Kidney capillary endothelial cell (primary cell): ENCODE measurements at places on chromosomes 2 and 18.

DNA sequence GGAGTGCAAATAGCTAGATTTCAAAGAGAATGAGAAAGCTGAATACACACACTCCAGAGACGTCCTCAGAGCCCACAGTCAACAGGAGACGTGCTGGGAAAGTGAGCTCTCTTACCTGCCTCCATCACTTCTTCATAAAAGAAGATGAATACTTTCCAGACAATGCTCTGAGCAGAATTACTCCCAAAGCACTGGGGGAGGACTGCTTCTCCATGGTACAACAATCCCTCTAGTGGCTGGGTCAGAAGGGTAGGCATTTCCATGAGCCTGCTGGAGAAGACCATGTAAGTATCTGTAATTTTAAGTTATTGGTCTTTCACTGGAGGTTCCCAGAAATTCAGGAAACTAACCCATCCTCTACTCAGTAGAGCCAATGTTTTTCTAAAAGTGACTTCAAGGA is 190.3 kb downstream of the RBM43 start:
- DNase-seq, result no peak

GRCh38 chr18:29726646-29727045 is 1315.9 kb downstream of the DSC3 start:
- DNase-seq, result no peak

DNA sequence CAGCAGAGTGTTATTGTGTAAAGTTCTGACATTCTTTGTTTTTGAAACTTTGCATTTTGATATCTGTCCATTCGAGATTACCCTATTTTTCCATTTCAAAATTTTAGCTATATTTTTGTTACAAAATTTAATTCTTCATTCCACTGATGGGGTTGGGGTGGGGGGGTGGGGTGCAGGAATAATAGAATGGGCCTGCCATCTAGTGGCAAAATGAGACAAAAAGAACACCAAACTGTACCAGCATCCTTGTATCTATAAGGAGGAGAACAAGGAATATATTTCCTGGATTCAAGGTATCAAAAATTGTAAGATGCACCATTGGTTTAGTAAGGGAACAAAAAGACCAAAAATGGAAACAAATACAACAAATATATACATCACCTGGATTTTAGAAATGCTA is 27.9 kb upstream of the TTR start:
- DNase-seq, result no peak

DNA sequence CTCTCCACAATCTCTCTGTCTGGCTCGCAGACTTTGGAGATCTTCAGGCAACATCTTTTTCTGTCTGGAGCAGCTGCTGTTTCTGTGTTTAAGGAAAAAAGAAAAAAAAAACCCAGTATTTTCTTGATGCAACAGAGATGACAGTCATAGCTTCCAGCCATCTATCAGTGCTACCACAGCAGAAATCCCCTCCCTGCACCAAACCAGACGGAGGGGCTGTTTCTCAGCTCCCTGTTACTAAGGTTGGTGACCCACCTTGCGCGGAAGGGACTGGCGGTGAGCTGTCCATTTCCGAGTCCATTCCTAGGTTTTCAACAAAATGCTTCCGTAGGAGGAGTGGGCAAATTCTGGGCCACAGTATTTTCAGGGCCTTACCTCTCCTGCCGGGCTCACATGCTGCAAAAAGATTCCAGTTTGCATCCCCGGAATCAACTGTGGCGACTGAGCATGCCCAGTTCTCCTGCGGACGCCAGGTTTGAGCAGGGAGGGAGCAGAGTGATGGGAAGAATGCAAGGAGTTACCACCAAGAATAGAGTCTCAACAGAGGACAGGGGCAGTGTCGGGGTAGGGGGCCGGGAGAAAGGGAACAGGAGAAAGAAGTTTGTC is 1.2 kb downstream of the SLC4A10 start:
- DNase-seq, result no peak

DNA sequence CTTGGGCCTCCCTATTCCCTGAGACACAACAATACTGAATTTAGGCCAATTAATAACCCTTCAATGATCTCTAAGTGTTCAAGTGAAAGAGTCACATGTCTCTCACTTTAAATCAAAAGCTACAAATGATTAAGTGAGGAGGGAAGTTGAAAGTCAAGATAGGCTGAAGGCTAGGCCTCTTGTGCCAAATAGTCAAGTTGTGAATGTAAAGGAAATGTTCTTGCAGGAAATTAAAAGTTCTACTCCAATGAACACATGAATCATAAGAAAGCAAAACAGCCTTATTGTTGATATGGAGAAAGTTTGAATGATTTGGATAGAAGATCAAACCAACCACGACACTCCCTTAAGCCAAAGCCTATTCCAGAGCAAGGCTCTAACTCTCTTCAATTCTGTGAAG is 286.9 kb downstream of the MEIS1 start:
- no peak for DNase-seq

DNA sequence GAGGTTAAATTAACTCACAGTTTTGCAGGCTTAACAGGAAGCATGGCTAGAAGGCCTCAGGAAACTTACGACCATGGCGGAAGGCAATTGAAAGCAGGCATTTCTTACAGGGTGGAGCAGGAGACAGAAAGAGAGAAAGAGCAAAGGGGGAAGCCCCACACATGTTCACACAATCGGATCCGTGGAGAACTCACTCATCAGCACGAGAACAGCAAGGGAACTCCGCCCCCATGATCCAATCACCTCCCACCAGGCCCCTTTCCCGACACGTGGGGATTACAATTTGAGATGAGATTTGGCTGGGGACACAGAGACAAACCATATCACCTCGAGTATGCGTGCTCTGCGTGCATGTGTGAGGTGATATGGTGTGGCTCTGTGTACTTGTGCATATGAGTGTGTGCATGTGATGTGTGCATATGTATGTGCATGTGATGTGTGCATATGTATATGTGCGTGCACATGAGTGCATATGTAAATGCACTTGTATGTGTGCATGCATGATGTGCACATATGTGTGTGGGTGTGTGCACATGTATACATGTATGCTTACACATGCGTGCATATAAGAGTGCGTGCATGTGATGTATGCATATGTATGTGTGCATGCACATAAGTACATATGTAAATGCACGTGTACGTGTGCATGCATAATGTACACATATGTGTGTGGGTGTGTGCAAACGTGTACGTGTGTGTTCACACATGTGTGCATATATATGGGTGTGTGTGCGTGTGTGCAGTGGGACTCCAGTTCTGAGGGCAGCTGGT is 108.7 kb upstream of the HDAC4 start:
- no peak for DNase-seq

- no peak for DNase-seq
Observed at GRCh38 chr2:202051499-202052161, 18.0 kb downstream of the FZD7 start.

GRCh38 chr2:20434588-20435294 is 12.1 kb upstream of the RHOB start:
- DNase-seq, result no peak

- no peak for DNase-seq
Observed at GRCh38 chr2:95061119-95061512, 35.6 kb downstream of the MAL start.

DNA sequence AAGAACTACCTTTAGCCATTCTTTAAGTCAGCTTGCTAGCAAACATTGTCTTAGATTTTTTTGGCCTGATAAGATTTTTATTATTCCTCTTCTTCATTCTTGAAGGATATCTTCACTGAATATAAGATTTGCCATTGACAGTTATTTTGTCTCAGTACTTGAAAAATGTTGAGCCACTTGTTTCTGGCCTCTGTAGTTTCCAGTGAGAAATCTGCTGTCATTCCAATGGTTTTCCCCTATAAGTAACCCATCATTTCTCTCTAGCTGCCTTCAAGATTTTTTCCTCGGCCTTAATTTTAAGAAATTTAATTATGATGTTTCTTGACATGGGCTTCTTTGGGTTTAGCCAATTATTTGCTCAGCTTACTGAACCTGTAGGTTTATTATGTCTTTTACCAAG is 32.6 kb downstream of the ACOXL start:
- DNase-seq, result no peak

DNA sequence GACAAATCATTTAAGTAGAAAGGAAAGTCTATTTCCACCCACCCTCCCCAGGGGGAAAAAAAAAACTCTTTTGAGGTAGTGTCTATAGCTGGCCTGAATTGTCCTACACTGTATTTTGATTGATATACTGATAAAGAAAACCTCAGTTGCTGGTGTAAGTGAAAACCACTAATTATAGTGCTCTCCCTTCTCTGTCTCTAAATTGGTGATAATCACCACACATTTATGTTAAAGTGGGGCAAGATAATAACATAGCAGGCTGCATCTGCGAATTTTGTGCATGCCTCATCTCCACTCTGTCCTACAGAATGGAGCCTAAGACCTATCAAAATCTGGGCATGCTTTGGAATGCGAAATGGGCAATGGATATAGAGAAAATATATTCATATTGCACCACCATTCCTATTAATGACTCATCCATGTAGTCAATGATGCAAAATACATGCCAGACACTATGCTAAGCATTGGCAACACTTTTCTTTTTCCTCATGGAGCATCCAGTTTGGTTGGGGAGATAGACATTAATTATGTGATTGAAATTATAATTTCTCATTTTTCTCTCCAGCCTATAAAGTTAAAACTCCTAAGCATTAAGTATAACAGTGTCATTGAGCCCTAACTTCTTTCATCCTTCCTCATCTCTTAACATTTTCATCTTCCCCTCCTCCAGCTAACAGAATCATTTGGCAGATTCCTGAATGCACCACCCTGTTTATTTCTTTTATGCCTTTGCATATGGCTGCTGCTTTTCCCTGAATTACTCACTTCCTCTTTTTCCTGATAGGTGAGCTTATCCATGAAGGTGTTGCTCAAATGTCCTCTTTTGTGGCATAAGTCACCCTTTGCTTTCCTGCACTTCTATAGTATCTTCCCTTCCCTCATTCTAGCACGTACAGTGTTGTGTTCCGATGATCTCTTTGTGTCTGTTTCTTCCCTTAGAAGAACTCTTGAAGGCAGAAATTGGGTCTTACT is 58.2 kb downstream of the SLC9A2 start:
- DNase-seq, result no peak

- DNase-seq, result no peak
Observed at GRCh38 chr18:75346671-75347070, 80.8 kb downstream of the SMIM21 start.

DNA sequence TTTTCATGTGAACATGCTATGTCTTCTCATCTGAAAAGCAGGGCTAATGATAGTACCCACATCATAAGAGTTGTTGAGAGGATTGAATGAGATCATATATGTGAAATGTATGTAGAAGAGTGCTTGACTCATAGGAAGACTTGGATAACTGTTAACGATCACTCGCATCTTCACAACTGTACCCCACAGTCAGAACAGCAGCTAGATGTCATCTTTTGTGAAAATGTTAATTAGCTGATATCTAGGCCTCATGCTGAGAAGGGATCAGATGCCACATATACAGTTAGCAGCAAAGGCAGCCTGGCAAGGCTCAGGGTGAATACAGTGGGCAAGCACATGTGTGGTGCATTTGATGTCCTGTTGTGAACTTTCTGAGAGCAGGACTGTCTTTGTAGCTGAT is 24.2 kb downstream of the MAP3K20 start:
- DNase-seq, result no peak

GRCh38 chr18:73352546-73352945 is 484.8 kb upstream of the NETO1 start:
- DNase-seq, result no peak

GRCh38 chr2:12265646-12266045 is 451.1 kb upstream of the TRIB2 start:
- DNase-seq, result no peak

- DNase-seq, result no peak
Observed at GRCh38 chr2:65018141-65018582, 29.0 kb downstream of the SLC1A4 start.

- no peak for DNase-seq
Observed at GRCh38 chr2:237205043-237205541, 119.4 kb downstream of the COPS8 start.

- DNase-seq, result peak; percentile 99
Observed at GRCh38 chr2:54903736-54904554, 146.3 kb downstream of the RTN4 start.

DNA sequence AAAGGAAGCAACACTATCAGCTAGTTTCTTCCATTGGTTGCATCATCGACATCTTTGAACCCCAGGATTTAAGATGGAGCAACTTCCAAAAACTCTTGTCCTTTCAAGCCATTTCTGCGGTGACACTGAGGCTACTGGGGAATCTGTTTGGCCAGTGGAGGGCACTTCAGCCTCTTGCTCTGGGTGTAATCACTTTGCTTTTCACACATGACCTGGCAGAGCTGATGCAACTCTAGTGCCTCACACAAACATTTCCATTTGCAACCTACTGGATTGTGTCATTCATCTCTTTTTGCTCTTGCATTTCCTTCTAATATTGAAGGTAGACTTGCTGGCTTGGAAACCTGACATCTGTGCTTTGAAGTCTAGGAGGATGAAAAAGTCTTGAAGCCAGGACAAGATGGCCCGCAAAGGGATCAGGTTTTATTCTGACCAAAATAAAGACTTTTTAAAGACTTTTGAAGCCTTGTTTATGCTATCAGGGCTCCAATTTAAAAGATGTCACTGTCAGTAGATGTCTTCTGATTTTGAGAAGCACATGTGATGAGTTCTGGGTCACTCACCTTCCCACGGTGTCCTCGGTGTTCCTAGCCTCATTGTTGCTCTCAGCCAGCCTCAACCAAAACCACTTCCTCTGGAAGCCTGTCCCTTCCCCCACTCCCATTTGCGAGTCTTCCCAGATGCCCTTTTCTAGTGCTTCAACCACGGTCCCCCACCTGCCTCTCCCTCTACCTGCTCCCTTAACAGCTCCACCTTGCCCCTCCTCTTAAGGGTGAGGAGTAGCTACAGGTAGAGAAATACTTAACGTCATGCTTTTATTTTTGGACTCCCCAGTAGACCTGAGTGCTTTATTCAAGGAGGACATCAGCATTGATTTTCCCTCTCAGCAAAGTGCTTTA is 69.7 kb upstream of the KCNE4 start:
- DNase-seq, result no peak

DNA sequence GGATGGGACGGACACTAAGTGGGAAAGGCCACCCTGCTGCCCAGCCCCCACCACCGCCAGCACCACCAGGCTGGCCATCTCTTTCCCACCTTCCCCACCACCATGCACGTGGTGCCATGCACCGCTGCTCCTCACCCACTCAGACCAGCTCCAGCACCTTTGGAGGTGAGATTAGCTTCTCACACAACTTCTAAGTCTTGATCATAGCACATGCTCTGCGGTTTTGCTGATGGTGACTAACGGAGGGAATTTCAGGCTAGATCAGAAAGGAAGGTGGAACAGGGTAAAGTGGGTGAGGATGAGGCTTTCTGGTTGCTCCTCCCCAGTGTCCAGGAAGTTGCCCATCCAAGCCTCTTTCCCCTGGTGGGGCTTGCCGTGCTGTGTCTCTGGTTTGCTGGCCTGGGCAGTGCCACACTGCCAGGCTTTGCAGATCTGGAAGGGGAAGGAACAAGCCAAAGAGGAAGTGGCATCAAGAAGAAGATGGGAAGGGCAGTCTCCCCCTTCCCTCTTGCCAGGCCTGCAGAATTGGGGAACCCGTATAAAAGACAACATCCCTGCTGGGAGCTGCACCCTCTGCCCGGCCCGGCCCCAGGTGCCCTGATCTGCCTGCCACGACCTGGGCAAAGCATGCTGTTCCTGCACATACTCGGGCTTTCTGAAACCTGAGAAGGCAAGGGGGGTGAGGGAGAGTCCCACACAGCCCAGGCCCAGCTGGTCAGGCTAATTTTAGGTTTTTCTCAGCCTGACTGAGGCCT is 44.3 kb upstream of the CAB39 start:
- DNase-seq, result no peak

GRCh38 chr2:230231251-230231650 is 5.7 kb downstream of the SP140 start:
- DNase-seq, result no peak

GRCh38 chr18:48904847-48905394 is 45.8 kb downstream of the SMAD7 start:
- no peak for DNase-seq

- DNase-seq, result peak; percentile 10
Observed at GRCh38 chr2:63589148-63589958, 590 bp downstream of the MDH1 start.

- DNase-seq, result no peak
Observed at GRCh38 chr2:30341500-30342267, 105.4 kb upstream of the LCLAT1 start.
